Purkinje cell (primary cell): ENCODE measurements at places on chromosomes 5 and 9. TPM values are rescaled to one million over a fixed set of nuclear protein-coding genes. Genes with fewer than 3 reads are reported as not detected.

DEPDC1B gene
- not detected in 2 replicates for polyA plus RNA-seq

PCDHGA6 gene
- 0.30 and 0.60 TPM in 2 replicates for polyA plus RNA-seq

SLC34A1 gene
- polyA plus RNA-seq = not detected in 2 replicates

PCDHB7 gene
- 0.78 TPM in 1 of 2 replicates, not detected in the other for polyA plus RNA-seq

CAMK4 gene
- polyA plus RNA-seq = 87.3 and 95.5 TPM in 2 replicates

NR6A1 gene
- 0.63 and 1.0 TPM in 2 replicates for polyA plus RNA-seq

PCDHA5 gene
- 1.5 and 6.3 TPM in 2 replicates for polyA plus RNA-seq

CBY3 gene
- not detected in 2 replicates for polyA plus RNA-seq

GALNT10 gene
- 2.2 and 2.8 TPM in 2 replicates for polyA plus RNA-seq

IFT74 gene
- 28.4 and 31.8 TPM in 2 replicates for polyA plus RNA-seq

RAB14 gene
- polyA plus RNA-seq = 81.3 and 91.1 TPM in 2 replicates

BSPRY gene
- 48.0 and 54.2 TPM in 2 replicates for polyA plus RNA-seq

ALDOB gene
- polyA plus RNA-seq = 2.0 TPM in 1 of 2 replicates, not detected in the other

GFRA3 gene
- 2.5 and 6.5 TPM in 2 replicates for polyA plus RNA-seq

SLC22A5 gene
- polyA plus RNA-seq = 3.5 and 6.4 TPM in 2 replicates
